ENCODE measurements at places on chromosomes 5 and 9.

DNA sequence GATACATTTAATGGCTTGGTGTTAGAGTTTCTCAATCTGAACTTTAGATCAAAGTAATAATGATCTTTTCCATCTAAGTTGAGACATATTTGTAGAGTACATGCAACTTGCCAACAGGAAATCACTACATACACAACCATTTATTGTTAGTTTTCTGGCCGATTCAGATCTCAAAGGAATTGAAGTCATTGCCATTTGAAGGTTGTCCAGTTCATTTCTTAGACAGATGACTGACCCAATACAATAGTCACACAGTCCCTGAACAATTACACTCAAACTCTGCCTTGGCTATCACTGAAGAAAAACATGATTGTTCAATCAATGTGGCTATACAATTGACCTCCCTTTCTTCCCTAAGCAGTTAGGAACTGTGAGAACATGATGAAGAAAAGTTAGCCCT is 753.2 kb upstream of the RIOK2 start:
- DNase-seq, result no peak

DNA sequence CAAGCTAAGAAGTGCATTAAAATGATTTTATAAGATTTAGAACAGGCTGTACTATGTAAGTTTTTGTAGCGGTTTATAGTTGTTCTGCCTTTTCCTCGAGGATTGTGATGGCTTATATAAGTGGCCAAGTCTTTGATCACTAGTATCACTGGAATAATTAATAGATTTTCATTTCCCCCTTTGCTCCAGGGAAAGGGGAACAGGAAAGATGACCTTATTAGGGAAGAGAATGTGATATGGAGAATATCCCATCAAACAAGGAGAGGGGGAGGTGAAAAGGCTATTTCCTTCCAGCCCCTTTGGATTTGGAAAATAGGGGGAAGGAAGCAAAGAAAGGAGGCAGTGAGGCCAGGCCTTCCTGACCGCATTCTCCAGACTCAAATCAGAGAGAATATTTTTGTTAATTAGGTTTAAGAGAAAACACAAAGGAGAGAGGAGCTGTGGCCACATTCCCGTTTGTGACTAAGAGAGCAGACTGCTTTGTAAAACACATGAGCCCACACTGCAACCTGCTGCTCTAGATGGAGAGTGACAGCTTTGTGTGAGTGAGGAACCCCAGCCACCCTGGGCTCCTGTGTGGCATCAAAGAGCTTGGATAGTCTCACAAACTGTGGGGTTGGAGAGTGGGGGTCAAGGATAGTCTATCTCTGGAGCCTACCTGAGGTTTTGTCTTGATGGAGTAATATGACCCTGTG is 359.5 kb downstream of the DTWD2 start:
- no peak for DNase-seq

DNA sequence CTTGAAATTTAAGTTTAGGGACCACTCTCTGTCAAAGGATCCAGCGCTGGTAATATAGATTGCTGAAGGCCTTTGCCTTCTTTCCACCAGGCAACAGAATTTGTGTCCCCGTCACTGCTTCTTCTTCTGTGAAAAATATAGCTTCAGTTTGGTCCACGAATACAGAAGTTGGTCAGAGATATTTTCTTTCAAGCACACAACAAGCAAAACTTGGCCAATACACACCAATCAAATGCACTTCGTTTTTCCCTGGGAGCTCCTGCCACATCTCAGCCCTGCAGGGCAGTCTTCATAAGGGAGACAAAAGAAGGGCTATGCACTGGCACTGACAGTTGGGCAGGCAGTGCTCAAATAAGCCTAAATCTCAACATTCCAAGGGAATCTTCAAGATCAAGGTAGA is 22.9 kb downstream of the HAVCR2 start:
- DNase-seq, result no peak

DNA sequence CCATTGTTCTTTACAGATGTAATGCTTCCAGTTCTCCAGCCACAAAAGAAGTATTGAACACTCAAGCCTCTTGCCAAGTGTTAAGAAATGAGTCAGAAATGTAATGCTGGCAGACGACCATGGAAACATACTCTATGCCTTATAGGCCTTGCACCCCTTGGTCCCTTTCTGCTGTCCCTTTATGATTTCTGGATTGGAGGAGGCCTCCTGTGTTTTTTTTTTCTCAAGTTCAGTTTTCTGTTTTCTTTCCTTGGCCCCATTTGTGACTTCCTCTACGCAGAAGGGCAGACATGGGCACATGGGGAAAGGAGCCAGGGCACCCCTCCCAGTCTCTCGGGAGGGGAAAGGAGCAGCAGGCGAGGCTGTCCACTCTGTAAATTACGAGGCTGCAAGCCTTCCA is 53.4 kb downstream of the SNX18 start:
- no peak for DNase-seq

DNA sequence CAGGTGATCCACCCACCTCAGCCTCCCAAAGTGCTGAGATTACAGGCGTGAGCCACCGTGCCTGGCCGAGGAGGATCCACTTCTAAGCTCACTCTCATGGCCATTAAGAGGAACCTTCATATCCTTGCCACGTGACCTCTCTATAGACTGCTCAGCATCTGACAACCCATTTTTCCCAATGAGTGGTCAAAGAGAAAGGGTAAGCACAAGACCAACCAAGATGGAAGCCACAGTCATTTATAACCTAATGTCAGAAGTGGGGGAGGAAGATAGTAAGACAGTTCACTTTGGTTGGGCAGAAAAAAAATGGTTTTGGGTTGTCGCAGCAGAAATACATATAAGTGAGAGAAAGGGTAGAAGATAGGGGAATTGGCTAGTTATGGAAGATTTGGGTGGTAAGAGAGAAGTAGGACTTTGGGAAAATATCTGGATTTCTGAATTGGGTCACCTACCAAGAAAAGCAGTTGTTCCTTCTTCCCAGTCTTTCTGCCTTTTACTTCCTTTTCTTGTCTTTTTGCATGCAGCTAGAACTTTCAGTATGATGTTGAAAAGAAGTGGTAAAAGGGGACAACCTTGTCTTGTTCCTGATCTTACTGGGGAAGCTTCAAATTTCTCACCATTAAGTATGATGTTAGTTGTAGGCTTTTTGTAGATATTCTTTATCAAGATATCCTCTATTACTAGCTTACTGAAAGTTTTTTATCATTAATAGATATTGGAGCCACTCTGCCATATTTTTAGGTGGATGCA is 15.6 kb downstream of the SNX2 start:
- no peak for DNase-seq

GRCh38 chr5:2263763-2264162 is 381.0 kb upstream of the IRX4 start:
- DNase-seq, result no peak

DNA sequence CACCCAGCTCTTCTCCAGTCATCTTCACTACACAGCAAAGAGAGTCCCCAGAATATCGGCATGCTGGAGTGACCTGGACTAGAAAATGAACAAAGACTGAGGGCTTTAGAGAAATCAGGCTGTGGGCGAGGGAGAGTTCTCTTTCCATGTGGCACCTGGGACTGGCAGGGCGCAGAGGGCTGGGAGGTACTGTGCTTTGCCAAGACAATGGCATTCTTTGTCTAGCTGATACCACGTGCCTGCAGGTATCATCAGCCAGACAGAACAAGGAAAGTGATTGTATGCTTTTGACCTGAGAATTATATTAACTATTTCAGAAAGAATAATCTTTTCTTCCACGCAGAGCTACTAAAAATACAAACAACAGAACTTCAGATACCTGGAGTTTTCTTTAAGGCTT is 30.5 kb downstream of the DDX31 start:
- no peak for DNase-seq

GRCh38 chr5:77080905-77081304 is 6.2 kb downstream of the ZBED3 start:
- DNase-seq, result no peak

- no peak for DNase-seq
Observed at GRCh38 chr5:91707521-91707841, 324.4 kb upstream of the ARRDC3 start.
